OCI-M1 (cell line): ENCODE measurements at places on chromosomes 7 and 10.
A peak's percentile ranks its signal among the peaks of the same experiment; 100 is the strongest.

GRCh38 chr10:15898046-15898445 is 37.7 kb upstream of the MINDY3 start:
- DNase-seq: peak; percentile 52

DNA sequence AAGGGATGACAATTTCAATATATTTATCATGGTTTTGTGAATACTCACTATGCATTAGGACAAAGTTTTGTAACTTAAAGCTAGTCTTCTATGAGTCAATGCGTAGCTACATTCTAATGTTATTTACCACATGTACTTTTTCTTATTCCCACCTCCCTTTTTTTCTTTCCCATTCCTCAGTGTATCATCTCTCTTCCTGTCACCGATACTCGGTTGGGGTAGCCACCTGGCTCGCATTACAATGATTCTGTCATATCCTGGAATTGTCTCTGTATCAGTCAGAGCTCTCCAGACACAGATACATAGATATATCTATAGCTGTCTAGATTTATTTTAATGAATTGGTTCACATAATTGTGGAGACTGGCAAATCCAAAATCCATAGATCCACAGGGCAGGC is 9.8 kb upstream of the RALA start:
- DNase-seq: no peak

DNA sequence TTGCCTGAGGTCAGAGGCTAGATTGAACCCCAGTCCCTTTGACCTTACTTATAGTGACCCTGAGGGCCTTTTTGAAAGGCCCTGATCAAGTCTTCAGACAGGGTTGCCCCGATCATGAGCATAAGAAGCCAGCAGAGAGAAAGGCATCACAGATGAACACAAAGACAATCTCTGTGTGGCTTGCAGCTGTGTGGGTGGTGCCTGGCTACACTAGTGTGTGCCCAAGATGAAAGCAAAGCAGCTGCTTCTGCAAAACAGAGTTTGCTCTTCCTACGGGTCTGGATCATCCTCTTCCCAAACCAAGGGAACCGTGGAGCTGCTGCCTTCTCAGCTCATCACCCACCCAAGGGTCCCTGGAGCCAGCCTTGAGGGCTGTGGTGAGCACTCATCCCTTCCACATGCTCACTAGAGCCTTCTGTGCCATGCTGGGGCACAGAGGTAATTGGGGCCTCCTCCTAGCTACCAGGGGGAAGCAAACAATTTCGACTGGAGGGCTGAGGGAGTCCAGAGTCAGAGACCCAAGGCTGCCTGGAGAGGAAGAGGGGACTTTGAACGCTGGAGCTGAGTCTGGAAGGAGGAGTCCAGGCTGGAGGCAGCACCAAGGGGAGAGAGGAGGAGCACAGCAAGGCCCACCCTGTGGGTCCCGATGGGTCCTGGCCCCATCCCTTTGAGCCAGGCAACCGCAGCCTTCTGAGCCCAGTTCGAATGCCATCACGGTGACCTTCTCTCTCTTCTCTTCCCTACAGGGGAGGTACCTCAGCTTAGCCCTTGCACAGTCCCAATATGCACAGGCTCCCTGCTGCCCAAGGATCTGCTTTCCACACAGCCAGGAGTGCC is 42.3 kb downstream of the ANTXRL start:
- DNase-seq: no peak

DNA sequence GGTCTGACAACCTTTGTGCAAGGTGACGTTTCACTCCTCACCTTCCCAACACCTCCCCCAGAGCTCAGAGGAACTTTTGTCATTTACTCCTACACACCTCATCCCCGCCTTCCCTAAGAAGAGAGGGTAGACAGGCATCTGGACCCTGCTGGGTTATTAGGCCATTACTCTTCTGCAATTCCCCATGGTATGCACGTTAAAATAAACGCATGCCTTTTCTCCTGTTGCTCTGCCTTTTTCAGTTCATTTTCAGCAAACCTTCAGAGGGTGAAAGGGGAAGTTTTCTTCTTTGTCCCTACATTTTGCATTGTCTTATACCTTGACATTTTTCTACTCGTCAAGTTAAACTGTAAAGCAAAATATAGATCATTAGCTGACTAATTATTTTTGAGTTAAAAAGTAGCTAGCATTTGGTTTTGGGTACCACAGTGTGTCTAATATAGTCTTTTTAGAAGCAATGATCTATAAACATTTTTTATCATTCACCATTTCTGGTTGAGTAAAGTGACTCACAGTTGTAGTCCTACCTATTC is 10.5 kb upstream of the EDRF1 start:
- DNase-seq: no peak

DNA sequence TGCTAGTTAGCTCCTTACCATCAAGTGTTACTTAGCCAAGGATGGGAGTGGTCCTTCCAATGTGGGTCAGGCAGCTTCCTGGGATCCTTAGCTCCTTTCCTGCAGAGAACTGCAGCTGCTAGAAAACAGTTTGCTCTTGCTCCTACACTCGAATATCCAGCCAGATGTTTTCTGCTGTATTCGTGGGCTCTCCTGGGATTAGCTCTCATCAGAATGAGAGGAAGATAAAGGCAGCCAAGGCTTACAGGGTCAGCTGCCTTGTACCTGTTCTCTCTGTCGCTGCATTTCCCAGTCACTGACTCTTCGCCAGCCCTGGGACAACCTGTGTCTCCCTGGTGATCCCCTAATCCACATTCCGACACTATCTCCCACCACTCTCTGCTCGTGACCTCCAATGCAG is 29.0 kb downstream of the NEUROD6 start:
- DNase-seq: no peak

DNA sequence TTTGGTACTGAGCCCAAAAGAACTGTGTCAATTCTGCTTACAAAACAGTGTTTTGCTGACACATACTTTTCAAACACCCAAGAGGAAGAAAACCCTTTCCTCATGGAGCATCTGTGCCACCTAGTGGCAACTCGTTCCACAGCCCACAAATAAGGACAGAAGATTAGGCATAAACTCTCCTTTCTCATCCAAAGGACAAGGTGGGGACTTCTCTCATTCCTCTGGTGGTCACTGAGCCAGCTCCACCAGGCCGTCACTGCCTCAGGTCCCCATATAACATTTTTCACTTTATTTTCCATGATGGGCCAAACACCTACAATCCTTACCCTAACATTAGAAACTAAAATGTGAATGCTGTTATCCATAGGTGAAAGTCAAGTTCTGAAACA is 76.9 kb downstream of the RNF216 start:
- DNase-seq: peak; percentile 82

DNA sequence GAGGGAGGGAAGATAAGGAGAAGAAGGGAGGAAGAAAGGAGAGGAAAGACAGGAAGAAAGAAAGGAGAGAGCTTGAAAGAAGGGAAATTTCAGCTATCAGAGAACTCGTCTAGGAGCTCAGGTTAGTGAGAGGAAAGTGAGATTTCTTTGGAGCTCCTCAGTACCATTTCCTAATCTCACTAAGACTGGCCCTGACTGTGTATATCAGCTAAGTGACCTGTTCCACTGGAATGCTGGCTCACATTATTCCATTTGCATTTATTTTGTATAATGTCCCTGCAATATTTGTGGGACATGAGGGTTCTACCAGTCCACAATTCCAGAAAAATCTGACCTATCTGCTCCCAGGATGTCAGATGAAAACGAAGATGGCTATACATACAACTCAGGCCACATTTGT is 114.7 kb upstream of the CELF2 start:
- no peak for DNase-seq

- no peak for DNase-seq
Observed at GRCh38 chr10:6069081-6069931, 7.1 kb upstream of the IL2RA start.

DNA sequence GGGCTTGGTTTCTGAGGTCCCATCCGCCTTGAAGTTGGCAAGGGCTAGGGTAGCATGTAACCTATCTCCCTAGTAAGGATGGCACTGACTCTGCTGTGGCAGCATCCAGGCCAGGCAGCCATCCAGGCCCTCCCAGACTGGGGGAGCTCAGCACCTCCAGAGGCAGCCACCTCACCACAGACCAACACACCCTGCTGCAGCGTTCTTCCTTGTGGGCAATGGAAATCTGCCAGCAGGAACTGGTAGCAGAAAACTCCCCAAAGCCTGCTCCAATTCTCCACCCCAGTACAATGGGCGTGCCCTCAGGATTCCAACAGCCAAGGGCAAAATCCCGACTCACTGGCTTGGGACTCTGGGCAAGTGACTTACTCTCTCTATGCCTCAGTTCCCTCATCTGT is 27.5 kb downstream of the DLG5 start:
- DNase-seq: no peak

- no peak for DNase-seq
Observed at GRCh38 chr10:11179516-11180105, 161.9 kb downstream of the CELF2 start.

DNA sequence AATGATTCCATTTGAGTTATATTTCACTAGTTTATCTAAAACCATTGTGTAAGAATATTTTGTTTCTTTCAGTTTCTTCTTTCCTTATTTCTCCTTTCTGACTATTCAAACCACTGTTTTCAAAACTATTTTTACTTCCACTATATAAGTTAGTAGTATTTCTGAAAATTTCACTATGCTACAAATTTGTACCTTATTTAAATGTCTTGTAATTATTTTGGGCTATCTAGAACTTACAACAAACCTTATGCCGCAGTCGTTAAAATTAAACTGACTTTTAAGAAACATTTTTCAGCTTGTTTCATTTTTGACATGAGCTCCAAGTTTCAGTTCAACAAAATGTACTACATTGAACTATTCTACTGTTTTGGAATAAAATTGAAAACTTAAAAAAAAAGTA is 1.8 kb downstream of the TFEC start:
- DNase-seq: peak; percentile 57

DNA sequence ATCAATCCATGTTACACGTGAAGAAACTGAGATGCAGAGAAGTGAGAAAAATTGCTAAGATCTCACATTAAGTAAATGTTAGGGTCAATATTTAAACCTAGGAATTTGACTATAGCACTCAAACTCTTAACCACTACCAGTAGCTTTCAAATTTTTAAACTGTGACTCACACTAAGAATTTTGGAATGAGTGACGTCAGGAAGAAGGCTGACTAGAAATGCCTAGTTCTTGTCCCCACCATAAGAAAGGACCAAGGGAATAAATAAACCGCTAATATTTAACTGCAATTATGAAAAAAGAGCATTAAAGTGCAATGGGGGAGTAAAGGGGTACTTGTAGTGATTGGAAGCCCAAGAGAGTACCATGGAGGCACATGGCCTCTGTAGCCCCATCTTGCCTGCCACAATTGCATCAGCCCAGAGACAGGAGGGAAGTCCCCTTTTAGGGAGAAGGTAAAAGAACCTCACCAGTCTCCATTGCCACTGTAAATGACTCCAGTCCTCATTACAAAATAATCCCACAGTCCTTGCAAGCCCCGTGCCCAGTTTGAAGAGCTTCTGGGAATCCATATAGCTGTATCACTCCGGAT is 3.5 kb upstream of the AKR1B1 start:
- DNase-seq: no peak

DNA sequence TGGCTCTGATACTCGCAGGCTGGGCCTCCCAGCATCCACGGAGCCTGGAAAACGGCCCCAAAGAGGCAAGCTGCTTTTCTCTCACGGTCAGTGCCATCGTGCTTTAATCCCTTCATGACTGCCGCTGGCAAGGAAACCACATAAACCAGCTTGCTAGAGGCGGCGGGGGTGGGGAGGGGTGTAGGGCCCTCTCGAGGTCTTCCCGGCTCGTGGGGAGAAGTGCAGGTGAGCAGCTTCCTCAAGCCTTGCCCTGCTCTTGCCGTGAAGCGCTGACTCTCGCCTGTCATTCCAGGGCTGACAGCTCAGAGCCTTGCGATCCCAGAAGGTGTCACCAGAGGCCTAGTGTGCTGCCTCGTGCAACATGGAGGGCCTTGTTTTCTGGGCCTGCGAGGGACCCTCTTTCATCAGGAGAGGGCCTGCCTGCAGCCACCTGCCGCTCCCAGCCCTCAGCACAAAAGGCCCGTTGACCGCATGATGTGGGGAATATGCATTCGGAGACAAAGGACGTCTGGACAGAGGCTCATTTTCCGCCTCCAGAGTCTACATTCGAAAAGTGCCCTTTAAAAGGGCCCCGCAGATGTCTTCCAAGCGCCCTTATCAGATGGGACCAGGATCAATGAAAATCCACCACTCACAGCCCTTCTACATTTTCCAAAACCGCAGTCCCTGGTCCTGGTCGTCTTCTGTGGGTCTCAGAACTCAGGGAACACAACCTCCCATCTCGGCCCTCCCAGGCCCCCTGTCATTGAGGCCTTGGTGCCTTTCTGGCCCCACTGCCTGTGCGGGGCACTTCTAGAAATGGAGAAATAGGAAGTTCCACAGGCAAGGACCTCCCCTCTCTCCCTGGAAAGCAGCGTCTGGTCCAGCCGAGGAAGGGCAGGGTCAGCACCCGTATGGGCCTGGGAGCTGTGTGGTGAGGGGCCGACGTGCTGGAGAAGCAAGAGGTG is 58.7 kb downstream of the ZRANB1 start:
- no peak for DNase-seq

GRCh38 chr10:21144047-21144446 is 246.9 kb upstream of the NEBL start:
- DNase-seq: no peak

GRCh38 chr10:15515202-15515601 is 144.1 kb upstream of the FAM171A1 start:
- DNase-seq: no peak

DNA sequence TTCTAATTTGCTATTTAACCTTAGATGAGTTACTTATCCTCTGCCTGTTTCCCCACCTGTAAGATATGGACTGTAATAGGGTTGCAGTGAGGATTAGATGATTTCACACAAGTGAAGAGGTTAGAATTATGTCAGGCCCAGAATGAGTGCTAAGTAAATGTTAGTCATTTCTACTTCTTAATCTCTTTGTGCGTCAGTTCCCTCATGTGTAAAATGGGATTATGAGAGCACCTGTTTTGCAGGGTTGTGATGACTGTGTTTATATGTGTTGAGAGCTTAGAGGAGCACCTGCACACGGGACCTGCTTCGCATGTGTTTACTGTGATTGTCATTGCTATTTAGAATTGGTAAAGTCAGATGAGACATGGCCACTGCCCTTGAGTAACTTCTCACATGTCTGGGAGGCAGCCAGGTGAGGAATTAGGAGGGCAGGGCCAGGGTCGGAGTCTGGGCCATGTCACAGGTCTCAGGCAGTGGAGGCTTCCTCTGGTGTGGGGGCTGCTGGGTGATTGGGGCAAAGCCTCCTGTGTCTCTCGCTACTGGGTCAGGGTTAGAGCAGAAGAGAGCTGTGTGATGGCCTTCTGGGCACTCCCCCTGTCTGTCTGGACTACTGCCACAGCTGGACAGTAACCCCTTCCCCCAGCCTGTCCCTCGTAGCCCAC is 106.7 kb downstream of the WDFY4 start:
- DNase-seq: no peak

DNA sequence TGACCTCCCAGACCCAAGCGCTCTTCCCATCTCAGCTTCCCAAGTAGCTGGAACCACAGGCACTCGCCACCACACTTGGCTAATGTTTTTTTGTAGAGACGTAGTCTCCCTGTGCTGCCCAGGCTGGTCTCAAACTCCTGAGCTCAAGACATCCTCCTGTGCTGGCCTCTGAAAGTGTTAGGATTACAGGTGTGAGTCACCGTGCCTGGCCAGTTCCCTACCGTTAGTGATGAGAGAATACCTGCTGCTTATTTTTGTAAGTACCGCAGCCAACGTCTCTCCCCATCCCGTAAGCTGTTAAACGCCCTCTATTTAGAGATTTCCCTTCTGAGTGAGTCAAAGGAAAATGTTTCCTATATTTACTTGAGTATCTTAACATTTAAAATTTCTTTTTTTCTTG is 38.5 kb upstream of the PDLIM1 start:
- no peak for DNase-seq

GRCh38 chr10:49762566-49762877 is 399 bp upstream of the OGDHL start:
- no peak for DNase-seq
